RKO (cell line): ENCODE measurements at places on chromosomes 7 and 10.

- DNase-seq = no peak
These were observed 11.1 kb downstream of the MSRB2 start for GRCh38 chr10:23106331-23107072.

- no peak for DNase-seq
These were observed 1180.4 kb downstream of the CNTNAP2 start for GRCh38 chr7:147296986-147297385.

GRCh38 chr10:61068471-61068870 is 124.5 kb upstream of the RHOBTB1 start:
- DNase-seq = no peak

- no peak for DNase-seq
These were observed 237.9 kb downstream of the MGMT start for GRCh38 chr10:129704786-129705525.

GRCh38 chr10:71638822-71639719 is 80.5 kb downstream of the C10orf105 start:
- no peak for DNase-seq

DNA sequence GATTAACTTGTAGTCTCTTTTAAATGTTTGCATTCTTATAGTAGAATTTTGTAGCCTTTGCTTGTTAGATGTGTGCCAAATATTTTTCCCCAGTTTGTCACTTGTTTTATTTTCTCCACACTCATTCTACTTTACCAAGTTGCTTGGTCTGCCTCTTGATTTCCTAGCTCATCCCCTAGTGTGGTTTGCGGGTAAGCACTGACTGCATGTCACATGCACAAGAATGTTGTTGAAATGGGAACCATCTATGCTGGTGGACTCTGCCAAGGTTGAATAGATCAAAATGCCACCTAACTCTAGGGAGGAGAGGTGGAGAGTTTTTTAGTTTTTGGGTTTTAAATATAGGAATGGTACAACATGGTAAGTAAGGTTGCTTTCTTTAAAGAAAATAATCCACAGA is 47.6 kb downstream of the FZD1 start:
- DNase-seq = no peak
